ENCODE measurements at places on chromosomes 7 and 10. TPM values are rescaled to one million over a fixed set of nuclear protein-coding genes. Genes with fewer than 3 reads are reported as not detected.

GRCh38 chr10:114600057-114600456 is 58.0 kb downstream of the ABLIM1 start:
- no peak overlapping the region for H3K4me3 ChIP-seq
- H3K36me3 ChIP-seq = no peaks in the 10 kb centered on the region
- H3K4me1 ChIP-seq = no peaks in the 10 kb centered on the region
- DNase-seq = no peak
- no peak overlapping the region for H3K27ac ChIP-seq
- H3K27me3 ChIP-seq = no peaks in the 10 kb centered on the region

GRCh38 chr7:90596671-90597562 is 796 bp downstream of the CDK14 start:
- H3K27me3 ChIP-seq = no peaks in the 10 kb centered on the region
- H3K4me1 ChIP-seq = peaks cover 22% of the 10 kb centered on the region
- H3K36me3 ChIP-seq = no peaks in the 10 kb centered on the region
- H3K4me3 ChIP-seq = peak overlapping the region; percentile 89

DNA sequence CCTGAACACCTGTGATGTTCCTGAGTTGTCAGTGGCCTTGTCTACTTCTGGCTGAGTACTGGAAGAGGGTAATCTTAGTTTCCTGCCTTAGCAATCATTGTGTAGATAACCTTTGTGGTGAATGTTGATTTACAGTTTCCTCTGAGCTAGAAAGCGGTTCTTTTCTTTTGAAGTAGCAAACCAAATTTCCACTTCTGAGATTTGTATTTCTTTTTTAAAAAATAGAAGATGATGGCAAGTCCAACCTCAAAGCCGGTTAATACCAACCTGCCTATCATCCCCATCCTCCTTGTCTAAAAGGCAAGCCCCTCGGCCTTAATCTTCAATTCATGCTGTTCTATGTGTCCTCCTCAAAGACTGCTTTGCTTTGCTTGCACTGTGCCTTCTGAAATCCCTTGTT is 12.5 kb upstream of the PALS2 start:
- no peak for DNase-seq
- no peak overlapping the region for H3K27ac ChIP-seq
- no peaks in the 10 kb centered on the region for H3K36me3 ChIP-seq
- H3K4me3 ChIP-seq = no peak overlapping the region
- H3K4me1 ChIP-seq = no peaks in the 10 kb centered on the region

DNA sequence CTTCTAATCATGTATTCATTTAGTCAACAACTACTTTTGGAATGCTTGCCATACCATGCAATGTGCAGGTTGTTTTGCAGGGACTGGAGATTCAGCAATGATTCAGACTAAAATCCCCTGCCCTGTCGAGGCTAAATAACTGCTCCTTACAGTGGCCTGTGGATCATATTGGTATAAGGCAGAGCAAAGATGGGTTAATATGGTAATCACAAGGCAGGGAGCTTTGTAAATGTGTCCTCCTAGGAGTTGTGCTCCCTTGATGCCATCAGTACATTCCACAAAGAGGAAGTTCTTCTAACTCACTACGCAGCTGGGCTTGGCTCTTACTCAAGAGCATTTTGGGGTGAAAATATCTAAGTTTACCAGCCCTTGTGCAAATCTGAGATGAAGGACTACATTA is 614 bp upstream of the IFIT2 start:
- no peak overlapping the region for H3K27ac ChIP-seq
- no peaks in the 10 kb centered on the region for H3K4me1 ChIP-seq
- H3K36me3 ChIP-seq = no peaks in the 10 kb centered on the region
- no peak overlapping the region for H3K4me3 ChIP-seq

DNA sequence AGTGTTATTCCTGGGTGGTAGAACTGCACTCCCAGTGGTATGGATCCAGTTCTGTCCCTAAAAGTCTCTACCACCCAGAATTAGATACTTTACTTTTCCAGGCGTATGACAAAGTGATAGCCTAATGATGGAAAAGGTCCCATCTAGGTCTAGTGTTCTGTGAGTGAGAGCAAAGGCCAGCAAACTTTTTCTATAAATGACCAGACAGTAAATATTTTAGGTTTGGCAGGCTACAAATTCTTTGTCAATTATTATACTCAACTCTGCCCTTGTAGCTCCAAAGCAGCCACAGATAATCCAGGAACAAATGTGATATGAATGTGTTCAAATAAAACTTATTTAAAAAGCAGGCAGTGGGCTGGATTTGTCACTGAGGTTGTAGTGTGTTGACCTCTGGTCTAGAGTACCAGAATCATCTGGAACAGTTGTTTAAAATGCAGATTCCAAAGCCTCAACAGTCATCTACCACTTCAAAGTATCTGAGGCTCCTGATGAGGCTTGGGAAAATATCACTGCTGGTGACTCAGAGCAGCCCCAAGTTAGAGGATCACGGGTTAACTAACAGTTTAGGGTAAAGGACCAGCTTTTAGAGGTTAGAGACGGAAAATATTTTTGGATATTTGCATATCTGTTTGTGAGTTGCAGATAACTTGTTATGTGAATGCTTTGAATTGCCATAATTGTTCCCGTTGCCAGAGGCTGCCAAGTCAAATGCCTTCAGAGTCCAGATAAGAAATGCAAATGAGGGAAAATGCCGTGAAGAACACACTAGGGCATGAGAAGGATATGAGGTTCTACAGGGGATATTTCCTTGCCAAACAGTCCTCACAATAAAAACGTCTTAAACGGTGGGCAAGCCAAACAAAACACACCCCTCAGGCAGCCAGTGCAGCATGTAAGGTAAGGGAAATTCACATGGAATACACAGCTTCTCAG is 19.4 kb downstream of the NRAP start:
- H3K27me3 ChIP-seq = no peaks in the 10 kb centered on the region
- H3K4me1 ChIP-seq = no peaks in the 10 kb centered on the region
- no peak for DNase-seq
- H3K27ac ChIP-seq = no peak overlapping the region
- H3K36me3 ChIP-seq = no peaks in the 10 kb centered on the region

PLAC9 gene
- total RNA-seq = not detected

PIP gene
- not detected for total RNA-seq

All from neural progenitor cell (in vitro differentiated cells).